ENCODE measurements at places on chromosomes 6 and 20. TPM values are rescaled to one million over a fixed set of nuclear protein-coding genes. Genes with fewer than 3 reads are reported as not detected.

Gene TMX4
- 22.5 TPM for total RNA-seq

Gene FKBP1C
- 0.25 TPM for total RNA-seq

Gene PNPLA1
- total RNA-seq = 0.22 TPM

Gene HSD17B8
- total RNA-seq = 11.8 TPM

Gene FABP7
- total RNA-seq = 0.93 TPM

Gene DOK5
- 0.65 TPM for total RNA-seq

Gene GATA5
- total RNA-seq = 0.24 TPM

Gene SIGLEC1
- 0.61 TPM for total RNA-seq

Gene PSMB9
- total RNA-seq = 62.1 TPM

Gene VNN1
- 0.06 TPM for total RNA-seq

DNA sequence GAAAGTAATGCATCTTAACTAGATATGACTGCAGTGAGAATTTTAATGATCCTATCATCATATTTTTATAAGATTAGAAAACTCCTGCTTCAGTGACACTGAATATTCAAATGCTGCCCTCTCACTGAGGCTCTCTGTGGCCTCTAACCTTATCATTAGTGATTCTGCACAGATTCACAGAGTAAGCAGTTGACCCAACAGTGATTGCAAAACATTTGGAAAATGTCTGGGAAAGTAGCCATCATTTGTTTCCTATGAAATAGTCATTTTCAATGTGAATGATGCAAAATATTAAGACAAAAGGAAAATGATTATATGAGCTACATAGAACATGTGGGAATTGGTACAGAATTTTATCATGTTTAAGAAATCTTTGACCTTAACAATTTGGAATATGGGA lies 210.3 kb downstream of the TBX18 start:
- ATAC-seq = no peak

GRCh38 chr6:113344969-113345368 lies 512.2 kb upstream of the MARCKS start:
- ATAC-seq = no peak

- ATAC-seq = no peak
Observed at GRCh38 chr6:4270776-4271175, 135.4 kb upstream of the ECI2 start.

GRCh38 chr6:36578431-36578830 lies 15.7 kb upstream of the SRSF3 start:
- no peak for ATAC-seq

DNA sequence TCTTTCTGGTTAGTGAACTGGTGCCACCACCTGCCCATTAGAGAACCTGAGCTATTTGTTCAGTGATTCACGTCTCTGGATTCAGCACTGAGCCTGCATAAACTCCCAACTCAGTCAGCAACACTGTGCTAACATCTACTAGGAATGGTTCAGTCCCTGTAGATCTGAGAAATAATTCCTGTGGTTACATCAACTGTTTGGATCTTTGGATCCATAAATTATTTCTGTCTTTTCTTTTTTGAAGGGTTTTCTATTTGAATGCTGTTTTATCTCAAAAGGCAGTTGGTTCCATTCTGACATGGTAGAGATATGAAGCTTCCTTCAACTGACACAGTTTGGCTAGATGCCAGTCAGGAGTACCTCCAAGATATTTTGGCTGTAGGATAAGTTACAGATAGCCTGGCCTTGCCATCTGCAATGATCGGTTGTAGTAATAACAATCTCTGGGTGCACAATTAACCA lies 125.9 kb downstream of the TRMT11 start:
- peak; percentile 20 for ATAC-seq

- no peak for ATAC-seq
Observed at GRCh38 chr6:10341605-10342004, 73.3 kb downstream of the TFAP2A start.

- ATAC-seq = no peak
Observed at GRCh38 chr6:5425267-5425666, 164.0 kb downstream of the FARS2 start.

GRCh38 chr6:129771678-129772077 lies 61.7 kb upstream of the ARHGAP18 start:
- ATAC-seq = no peak

DNA sequence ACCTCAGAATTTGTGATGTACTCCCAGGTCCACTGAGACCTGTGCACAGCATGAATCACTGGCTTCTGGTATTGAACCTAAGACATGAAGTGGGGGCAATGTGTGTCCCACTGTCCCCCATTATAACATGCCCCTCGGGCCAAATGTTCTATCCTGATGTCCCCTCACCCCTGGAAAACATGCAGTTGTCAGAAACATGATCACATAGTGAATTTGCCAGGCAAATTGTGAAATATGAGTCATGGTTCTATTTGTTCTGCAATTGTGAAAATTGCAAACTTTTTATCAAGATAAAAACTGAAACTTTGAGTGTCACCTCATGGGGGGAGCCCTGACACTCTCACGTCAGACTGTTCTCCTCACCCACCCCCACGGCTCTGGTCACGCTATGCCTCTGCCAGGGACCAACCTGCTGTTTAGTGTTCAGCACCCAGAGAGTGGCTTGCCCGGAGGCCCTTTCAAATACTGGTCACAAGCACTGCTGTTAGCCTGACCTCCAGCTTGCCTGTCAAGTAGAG lies 305.3 kb downstream of the CLIC5 start:
- no peak for ATAC-seq

GRCh38 chr6:46491628-46492547 lies 639 bp upstream of the RCAN2 start:
- ATAC-seq = peak; percentile 61

GRCh38 chr6:16338577-16339264 lies 100.3 kb downstream of the GMPR start:
- ATAC-seq = peak; percentile 62

DNA sequence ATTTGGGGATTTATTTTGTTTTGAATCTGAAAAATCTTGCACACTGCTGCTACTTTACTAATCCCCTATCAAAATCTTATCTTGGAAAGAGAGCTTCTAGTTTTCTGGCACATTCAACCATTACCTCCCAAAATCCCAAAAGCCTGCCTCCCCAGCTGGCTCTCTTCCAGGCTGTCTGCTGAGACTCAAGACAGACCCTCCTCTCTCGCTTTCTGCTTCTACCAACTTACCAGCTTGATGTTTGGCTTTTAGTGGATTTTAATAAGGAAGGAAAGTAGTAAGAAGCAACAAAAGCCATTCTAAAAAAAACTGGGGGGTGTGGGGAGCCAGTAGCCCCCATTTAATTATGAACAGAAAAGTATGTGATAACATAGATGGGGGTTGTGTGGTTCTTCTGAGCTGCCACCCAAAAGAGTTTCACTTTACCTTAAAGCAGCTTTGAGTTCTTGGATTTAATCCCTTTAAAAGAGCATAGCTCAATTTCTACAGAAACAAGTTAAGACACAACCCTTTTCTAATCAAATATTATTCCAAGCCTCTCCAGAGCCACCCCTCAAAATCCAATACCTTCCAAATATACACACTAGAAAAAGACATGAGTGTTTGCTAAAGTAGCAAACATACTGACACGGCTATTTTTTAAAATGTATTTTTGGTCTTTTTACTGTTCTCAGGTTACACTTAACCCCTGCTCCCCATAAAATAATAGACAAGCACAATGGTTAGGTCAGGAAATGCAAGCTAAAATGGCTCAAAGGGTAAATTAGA lies 71.7 kb downstream of the ATP9A start:
- no peak for ATAC-seq

GRCh38 chr6:157091856-157092460 lies 231.4 kb downstream of the TMEM242 start:
- ATAC-seq = no peak

- no peak for ATAC-seq
Observed at GRCh38 chr6:149854532-149854931, 9.6 kb downstream of the LRP11 start.

DNA sequence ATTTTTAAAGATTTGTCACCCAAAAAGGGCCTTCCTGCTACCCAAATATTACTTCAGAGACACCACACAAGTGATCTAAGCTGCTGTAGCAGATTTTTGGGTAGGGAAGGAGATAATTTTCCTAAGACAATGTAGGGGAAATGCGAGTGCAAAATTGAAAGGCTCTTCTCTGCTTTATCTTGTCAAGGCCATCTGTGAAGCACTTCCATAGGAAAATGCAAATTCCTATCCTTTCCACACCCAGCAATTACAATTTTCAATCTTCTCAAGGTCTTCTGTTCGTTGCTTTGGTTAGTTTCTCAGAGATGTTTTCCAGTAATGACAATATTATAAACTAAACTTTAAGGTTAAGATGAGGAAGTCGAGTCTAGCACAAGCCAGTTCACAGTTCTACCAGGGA lies 53.4 kb downstream of the HDGFL1 start:
- ATAC-seq = peak; percentile 64

GRCh38 chr6:85240787-85241385 lies 209.0 kb upstream of the NT5E start:
- ATAC-seq = no peak

DNA sequence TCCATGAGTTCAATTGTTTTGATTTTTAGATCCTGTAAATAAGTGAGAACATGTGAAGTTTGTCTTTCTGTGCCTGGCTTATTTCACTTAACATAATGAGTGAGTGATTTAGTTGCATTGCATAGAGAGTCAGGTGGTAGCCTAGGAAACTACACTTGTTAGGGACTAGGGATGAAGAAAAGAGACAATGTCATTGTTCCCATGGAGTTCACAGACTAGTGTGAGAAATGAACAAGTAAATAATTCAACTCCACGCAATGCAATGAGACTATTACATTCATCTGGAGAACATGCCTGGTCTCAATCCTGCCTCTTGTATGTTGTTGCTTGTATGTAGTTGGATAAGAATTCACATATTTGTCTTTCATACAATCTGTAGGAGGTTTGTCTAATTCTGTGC lies 76.3 kb upstream of the B3GAT2 start:
- peak; percentile 73 for ATAC-seq

DNA sequence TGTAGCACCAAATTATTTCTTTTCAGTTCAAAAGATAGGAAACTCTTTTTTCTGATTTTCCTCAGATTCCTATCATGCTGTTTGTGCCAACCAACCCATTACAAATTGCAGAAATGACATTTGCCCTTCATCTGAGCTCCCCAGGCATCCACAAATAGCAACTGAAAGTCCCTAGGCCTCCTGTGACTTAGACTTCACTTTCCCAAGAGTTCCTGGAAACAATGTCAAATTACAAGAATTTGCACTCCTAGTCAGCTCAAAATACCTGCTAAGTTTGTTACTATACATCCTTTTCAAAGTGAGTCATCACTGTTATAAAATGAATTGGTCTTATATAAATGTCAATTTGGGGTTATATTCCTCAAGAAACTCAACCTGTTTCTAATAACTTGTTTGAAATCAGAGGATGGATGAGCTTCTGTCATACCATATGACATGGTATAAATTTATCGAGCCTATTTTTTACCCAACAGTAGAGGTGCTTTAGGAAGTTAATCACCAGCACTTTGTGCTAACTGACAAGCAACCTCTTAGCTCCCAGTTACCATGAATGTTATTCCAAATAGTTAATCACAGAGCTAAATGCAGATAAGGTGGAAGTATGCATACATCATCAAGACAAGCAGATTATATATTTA lies 256.5 kb downstream of the HACE1 start:
- ATAC-seq = no peak

- no peak for ATAC-seq
Observed at GRCh38 chr20:62346398-62347150, 20.5 kb downstream of the LAMA5 start.

DNA sequence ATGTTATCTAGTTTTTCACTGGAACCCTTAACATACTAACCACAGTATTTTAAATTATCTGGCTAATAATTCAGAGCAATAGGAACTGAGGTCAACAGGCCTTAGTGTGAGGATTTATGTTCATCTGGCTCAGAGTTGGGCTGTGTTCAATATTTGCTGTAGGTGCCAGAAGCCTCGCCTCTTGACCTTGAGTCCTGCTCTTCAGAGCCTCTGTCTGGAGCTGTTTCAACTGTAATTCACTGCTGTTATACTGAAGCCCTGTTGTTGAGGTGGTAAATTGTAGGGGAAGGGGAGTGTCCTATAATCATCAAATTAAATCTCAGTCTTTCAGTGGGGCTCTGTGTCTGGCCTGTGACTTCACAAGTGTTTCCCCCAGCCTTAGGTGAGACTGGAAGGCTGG lies 184.4 kb downstream of the CDH26 start:
- no peak for ATAC-seq

- ATAC-seq = no peak
Observed at GRCh38 chr6:136510299-136510698, 39.9 kb downstream of the MAP7 start.

GRCh38 chr6:42509765-42510164 lies 54.1 kb upstream of the UBR2 start:
- ATAC-seq = peak; percentile 61

DNA sequence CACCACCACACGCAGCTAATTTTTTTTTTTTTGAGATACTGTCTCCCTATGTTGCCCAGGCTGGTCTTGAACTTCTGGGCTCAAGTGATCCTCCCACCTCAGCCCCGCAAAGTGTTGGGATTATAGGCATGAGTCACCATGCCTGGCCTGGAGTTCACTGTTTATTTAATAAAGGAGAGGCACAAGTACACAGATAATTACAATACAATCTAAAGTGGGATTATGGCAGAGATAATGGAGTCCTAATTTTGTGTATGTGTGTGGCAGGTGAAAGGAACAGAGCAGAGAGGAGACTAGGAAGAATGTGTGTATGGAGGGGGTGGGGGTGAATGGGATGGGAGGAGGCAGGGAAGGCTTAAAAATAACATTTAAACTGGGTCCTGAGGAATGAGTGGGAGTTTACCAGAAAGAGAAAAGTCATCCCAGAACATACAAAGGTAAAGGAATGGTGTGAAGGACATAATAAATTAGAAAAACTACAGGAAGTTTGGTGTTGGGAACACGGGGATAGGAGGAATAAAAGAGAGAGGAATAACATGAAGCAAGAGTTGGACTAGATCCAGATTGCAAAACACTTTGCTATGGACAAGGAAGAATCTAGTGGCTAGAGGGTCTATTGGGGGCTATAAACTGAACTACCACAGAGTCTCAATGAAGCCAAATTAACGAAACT lies 4.4 kb downstream of the NCOA5 start:
- no peak for ATAC-seq

DNA sequence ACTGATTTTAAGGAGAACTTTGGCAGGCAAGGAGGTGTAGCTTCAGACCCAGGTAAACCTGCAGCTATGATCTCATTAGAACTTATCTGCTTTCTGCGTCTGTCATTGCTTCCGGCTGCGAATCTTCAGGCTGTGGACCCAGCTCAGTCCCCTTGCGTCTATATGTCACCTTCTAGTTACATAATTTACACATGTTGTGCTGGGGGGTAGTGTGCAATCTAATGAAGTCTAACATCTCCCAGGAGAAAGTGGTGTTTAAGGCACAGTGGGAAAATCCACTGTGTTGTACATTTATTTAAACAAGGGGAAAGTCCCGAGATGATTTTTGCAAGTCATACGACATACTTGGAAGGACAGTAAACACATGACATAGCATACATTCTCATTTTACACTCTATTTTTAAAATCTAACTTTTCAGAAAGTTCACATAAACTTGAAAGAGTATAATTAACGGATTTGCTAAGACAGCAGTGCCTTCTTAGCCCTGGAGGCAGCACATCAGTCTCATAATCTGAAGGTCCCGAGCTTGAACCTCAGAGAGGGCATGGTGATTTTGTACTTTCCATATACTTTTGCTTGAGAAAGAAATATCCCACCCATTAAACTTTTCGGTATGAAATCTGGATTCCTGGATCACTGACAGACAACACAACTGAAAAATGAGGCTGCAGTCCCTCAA lies 35.2 kb downstream of the GPX6 start:
- ATAC-seq = no peak

Measured in motor neuron (in vitro differentiated cells).